Heart left ventricle (tissue), 16 donors: ENCODE measurements at places on chromosomes 1 and 21. TPM values are rescaled to one million over a fixed set of nuclear protein-coding genes. Genes with fewer than 3 reads are reported as not detected.

The NBPF4 gene
- polyA plus RNA-seq: not detected

GRCh38 chr1:70247768-70248167 is 26.6 kb downstream of the SRSF11 start:
- DNase-seq: no peak

DNA sequence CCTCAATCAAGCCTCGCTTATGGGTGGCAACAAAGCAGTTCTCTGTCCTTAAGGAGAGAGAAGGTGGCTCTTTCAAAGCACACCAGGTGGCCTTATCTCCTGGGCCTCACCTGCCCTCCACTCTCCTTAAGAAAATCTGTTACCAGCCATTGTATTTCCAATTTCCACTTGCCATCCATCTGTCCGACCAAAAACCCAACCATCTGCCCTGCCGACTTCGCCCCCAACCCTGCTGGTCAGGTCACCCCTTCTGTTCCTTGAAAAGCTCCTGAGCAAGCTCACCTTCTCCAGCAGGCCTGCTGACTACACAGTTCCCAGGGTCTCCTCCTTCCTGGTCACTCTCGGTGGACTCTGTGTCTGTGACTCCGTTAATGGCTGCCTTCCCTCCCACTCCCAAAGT is 619 bp upstream of the IGFN1 start:
- no peak for DNase-seq

DNA sequence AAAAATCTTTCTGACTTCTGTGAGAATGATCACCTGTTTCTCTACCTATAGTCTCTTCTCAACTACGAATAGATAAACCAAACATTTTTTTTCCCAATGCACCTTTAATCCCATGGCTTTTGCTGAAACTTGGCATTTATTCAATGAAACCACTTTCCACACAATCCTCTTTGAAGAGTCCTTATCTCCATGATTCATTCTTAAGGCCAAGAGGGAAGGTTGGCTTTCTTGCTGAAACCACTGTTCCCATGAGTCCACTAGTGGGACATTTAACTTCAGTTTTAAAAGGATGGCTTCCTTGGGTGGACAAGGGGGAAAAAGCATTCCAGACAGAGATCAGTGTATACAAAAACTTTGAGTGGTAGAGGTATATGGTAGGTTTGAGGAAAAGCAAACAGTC is 73.6 kb downstream of the CRB1 start:
- no peak for DNase-seq

GRCh38 chr21:45219517-45219916 is 68.2 kb downstream of the POFUT2 start:
- no peak for DNase-seq

DNA sequence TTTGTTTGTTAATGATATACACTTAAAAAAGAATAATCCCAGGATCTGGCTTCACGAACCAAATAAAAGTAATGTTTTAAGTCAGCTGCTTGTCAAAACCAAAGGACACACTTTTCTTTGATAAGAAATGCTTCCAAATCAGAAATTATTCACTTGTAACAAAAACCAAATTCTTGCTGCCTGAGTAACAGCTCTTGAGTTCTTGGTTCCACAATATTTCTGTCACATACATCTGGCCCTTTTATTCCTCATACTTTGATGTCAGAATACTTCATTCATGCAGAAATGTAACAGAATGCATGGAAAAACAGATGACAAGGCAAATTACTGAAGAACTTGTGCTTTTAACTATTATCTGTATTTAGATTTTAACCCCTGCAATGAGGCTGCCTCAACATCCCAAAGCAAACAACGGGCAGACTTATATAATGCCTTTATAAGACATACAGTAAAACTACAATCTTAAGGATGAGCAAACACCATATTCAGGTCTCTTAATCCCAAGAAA is 1.5 kb downstream of the VAMP4 start:
- no peak for DNase-seq

DNA sequence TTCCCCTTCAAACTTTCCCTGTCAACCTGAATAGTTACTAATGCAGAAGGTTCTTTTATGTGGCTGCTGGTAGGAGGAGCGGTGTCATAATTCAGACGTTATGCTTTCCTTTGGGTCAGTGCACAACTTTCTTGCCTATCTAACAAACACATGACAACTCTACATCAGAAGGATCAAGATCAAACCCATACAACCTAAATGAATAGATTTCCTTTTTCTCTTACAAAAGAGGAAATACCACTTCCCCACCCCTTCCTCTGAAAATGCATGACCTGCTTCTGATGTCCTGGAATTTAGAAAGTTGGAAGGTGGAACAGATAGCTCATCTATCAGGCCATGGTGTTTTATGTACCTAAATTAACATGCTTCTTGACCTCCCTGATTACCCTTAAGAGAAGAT is 75.7 kb upstream of the ADGRL4 start:
- no peak for DNase-seq
